ENCODE measurements at places on chromosomes 13 and 19. TPM values are rescaled to one million over a fixed set of nuclear protein-coding genes. Genes with fewer than 3 reads are reported as not detected.

The NLRP5 gene
- total RNA-seq = not detected

The WDR62 gene
- total RNA-seq = 23.7 TPM

The NALCN gene
- not detected for total RNA-seq

The PRR36 gene
- 0.22 TPM for total RNA-seq

The ZNF468 gene
- total RNA-seq = 16.8 TPM

Measured in activated naive CD4-positive, alpha-beta T cell treated with anti-CD3 and anti-CD28 coated beads, Interleukin-2, amount 10 ng/mL, durations not matched to agents 5 hours and 36 hours (primary cell).